ENCODE measurements at places on chromosomes 13 and 19.
A peak's percentile ranks its signal among the peaks of the same experiment; 100 is the strongest.

DNA sequence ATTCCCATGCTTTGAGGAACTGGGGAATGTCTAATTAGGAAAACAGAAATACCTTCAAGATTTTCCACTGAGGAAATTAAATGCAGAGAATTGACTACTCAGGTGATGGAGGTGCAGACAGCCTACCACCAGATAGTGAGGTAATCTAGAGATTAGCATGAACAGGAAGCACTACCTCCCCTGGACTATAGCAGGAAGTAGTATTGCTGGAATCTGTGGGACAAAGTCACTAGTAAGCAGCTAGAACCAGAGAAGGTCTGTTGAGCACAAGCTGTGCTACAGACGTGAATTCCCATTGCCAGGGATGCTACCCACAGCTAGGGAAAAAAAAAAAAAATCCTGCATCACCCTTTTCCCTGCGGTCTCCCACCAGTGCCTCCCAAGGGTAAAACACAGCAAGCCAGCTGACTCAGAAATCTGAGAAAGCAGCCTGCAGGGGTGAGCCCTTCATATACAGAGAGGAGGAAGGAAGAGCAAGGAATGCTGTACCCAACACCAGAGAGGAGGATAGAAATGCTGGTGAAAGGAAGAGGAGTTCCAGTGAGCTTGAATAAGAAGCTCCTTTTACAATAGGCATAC lies 10.2 kb downstream of the ENOX1 start:
- DNase-seq: no peak

DNA sequence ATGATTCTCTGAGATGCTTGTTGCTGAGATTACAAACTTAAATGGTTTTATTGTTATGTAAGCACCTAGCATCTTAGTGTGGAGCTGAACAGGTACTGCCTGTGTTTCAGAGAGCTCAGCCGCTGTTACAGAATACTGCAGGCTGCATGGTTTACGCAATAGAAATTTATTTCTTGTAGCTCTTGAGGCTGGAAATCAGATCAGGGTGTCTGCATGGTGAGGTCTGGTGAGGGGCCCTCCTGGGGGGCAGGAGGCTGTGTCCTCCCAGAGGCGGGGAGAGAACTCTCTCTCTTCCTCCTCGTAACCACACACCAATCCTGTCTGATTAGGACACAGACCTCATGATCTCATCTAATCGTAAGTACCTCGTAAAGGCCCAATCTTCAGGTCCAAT lies 13.1 kb downstream of the ATP11A start:
- DNase-seq: no peak

DNA sequence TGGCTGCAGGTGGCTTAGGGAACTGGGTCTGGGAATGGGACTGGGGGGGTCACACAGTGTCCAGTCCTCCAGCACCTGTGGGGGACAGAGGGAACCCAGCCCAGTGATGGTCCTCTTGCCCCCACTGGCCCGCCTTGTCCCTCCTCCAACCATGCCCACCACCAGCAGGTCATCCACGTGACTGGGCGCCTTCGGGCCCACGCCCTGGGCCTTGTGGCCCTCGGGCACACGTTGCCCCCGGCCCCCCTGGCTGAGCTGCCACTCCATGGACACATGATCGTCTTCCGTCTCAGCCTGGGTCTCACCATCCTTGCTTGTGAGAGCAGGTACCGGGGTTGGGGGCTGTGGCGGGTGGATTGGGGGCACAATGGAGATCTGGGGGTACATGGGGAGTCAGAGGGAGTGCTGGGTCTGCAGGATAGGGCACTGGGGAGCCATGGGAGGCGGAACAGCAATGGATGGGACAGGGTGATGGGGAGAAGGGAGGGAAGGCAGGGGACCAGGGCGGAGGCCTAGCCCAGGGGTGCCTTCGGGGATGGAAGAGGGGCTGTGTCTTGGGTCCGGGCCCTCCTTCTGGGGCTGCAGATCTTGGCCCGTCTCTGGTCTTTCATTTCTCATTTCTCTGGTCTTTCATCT lies 9.1 kb downstream of the TMEM160 start:
- no peak for DNase-seq

- no peak for DNase-seq
These were observed 56.1 kb downstream of the PSPC1 start for GRCh38 chr13:19726611-19727010.

DNA sequence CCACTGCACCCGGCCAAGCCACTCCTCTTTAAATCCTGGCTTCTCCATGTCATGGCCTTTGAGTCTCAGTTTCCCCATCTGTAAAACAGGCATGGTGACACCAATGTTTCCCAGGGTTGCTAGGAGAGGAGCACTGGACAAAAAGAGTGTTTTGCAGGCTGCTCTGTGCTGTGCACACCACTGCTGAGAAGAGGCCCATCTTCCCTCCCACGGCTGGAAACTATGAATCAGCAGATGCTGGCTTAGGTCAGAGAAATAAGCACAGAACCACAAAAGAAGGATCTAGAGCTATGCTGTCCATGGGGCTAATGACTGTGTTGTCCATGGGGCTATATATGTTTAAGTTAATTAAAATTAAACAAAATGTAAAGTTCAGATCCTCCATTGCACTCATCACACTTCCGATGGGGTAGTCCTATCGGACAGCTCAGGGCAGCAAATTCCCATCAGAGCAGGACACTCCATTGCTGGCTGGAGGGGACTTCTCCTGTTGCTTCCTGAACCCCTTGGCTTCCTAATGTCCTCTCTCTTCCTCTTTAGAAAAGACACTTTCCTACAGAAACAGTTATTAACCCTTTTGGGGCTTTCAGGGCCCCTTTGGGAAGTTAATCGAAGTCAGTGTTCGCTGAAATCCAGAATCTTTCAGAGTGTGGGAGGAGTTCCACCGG lies 37.1 kb downstream of the TSHZ3 start:
- DNase-seq: no peak

DNA sequence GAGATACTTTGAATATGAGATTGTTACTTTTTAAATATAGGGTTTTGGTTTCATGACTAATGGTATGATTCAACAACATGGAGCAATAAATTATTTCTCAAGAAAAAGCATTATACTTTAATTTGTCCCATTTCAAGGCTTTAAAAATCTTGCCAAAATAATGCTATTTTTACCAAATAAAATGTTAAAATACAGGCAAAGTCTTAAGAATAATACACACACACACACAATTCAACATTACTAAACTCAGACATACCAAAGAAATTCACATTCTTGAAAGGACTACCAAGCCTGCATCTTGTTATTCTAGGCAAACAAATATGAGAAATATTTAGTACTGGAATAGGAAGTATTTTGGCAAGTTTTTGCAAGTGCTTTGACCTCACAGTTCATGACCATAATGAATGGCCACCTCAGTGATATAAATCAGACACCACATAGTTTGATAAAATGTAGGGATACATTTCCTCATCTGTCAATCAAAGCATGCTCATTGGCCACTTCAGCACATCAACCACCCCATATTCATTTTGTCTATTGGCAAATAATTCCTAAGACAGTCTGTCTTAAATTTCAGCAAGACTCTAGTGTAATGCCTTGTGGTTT lies 107.2 kb downstream of the NALCN start:
- DNase-seq: no peak

GRCh38 chr13:85806553-85807175 lies 7.4 kb upstream of the SLITRK6 start:
- no peak for DNase-seq

- DNase-seq: no peak
These were observed 3.8 kb upstream of the IL17D start for GRCh38 chr13:20699715-20700114.

DNA sequence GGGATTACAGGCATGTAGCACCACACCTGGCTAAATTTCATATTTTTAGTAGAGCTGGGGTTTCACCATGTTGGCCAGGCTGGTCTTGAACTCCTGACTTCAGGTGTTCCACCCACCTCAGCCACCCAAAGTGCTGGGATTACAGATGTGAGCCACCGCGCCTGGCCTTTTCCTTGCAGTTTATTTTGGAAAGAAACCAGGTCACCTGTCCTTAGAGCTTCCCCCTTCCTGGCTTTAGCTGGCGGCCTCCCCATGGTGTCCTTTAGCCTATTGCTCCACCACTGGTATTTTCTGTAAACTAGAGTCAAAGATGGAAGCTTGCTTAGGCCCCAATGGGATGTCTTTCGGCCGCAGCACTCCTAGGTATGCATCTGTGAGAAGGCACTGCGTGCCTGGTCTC lies 91.2 kb downstream of the DPF1 start:
- DNase-seq: no peak

- no peak for DNase-seq
These were observed 4.1 kb downstream of the C1QTNF9 start for GRCh38 chr13:24313439-24313838.

- no peak for DNase-seq
These were observed at the start of gene EFNA2 for GRCh38 chr19:1285737-1286360. Gene EFNA2 (plus strand): TSS chr19:1285873. CDS start chr19:1286169, 296 bp downstream.

- DNase-seq: peak; percentile 79
These were observed 13.0 kb downstream of the PGLYRP1 start for GRCh38 chr19:46009530-46010510.

DNA sequence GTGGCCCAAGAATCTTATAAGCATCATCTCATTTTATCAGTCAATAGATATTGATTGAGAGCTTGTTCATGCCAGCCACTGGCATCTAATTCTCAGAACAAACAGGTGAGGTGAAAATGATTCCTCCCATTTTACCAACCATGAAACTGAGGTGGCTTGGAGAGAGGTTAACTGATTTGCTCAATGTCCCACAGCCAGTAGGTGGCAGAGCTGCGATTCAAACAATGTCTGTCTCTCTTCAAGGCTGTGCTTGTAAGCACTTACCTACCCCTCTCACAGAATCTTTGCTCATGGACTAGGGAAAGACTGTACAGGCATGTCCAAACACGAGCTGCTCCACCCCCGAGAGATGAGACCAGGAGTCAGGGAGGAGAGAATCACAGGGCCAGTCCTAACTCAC lies 21.5 kb upstream of the GSX1 start:
- no peak for DNase-seq

GRCh38 chr13:59829690-59830089 lies 334.0 kb downstream of the DIAPH3 start:
- DNase-seq: no peak

DNA sequence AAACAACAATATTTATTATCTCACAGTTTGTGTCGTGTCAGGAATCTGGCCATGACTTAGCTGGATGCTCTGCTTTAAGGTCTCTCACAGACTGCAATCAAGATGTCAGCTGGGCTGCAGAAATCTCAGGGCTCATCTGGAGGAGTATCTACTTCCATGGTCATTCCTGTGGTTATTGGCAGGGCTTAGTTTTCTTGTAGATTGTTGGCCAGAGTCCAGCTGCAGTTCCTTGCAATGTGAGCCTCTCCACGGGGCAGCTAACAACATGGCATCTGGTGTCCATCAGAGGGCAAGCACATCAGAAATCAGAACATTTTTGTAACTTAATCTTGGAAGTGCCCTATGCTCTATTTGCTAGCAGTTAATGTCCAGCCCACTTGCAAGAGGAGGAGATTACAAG lies 45.7 kb upstream of the TDRD3 start:
- no peak for DNase-seq

DNA sequence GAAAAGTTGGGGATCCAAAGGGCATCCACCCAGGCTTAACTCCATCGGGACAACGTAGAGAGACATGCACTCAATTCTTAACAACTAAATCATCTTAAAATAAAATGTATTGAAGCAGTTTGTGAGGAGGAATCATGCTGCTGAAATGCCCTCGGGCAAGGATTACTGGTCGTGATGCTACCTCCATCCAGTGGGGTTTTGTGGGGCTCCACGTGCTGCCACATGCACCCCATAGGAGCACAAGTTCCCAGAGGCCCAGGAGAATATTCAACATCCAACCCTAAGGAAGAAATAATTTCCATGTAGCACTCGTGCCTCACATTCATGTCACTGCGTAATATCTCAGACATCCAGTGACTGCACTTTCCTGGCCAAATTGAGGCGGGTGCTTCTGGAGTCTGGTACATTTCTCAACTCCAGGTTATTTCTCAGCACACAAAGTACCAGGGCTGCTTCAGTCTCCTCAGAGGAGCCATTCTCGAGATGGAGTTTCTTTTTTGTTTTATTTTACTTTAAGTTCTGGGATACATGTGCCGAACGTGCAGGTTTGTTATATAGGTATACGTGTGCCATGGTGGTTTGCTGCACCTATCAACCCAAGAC lies 429.8 kb downstream of the FOXO1 start:
- DNase-seq: no peak

DNA sequence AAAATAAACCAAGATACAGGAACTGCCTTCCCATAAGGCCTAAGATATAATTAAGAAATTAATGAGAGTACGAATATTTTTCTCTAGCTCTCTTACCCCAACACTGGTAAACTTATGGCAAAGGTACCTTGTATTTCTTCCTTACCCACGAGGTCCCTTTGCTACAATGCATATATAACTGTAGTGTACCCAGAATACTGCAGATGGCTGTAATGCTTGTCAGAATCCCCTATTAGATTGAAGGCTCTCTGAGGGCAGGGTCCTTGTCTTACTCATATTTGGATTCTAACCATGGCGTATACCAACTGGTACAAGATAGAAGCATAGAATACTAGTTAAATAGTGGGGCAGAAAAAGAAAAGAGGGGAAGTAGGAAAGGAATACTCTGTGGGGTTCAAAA lies 15.1 kb downstream of the SLC25A30 start:
- DNase-seq: no peak

- no peak for DNase-seq
These were observed 515.5 kb downstream of the MYO16 start for GRCh38 chr13:109144693-109145437.
